ENCODE measurements at places on chromosomes 11 and 22.
A peak's percentile ranks its signal among the peaks of the same experiment; 100 is the strongest.

DNA sequence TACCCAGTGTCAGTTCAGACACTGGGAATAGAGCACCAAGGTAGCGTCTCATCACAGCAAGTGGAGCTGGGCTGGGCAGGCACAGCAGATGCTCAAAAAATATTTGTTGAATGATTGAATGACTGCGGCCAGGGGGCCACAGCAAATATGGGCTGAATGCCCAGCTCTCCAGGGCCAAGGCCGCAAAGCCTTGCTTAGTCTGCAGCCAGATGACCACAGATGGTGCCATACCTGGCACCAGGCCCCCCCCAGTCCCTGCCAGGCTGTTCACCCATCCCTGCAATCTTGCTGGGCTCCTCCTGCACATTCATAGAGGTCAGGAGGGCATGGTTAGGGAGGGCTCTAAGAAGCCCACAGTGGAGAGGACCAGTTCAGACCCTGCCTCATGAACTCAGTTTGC lies 32.9 kb downstream of the ZC3H7B start:
- no peak for DNase-seq

DNA sequence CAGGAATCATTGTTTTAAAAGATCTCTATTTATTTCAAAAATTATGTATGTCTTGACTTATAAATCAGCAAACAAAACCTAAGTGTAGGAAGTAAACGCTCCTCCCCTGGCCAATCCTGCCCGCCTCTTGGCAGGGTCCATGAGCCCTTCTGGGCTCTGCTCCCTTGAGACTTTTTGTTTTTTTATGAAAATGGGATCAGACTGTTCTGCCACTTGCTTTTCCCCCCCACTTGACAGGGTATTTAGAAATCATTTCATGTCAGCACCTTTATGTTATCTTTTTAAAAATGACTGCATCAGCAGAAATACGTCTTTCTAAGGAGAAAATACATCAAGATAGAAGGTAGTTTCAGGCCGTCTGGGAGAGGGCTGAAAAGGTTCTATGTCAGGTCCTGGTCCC lies 35.6 kb downstream of the FBLN1 start:
- DNase-seq = no peak

GRCh38 chr11:16727806-16728205 lies 10.6 kb upstream of the C11orf58 start:
- DNase-seq = no peak

GRCh38 chr11:43638717-43639116 lies 41.8 kb upstream of the HSD17B12 start:
- no peak for DNase-seq

- DNase-seq = peak; percentile 8
These were observed 851.1 kb upstream of the RAG2 start for GRCh38 chr11:37449146-37449545.

DNA sequence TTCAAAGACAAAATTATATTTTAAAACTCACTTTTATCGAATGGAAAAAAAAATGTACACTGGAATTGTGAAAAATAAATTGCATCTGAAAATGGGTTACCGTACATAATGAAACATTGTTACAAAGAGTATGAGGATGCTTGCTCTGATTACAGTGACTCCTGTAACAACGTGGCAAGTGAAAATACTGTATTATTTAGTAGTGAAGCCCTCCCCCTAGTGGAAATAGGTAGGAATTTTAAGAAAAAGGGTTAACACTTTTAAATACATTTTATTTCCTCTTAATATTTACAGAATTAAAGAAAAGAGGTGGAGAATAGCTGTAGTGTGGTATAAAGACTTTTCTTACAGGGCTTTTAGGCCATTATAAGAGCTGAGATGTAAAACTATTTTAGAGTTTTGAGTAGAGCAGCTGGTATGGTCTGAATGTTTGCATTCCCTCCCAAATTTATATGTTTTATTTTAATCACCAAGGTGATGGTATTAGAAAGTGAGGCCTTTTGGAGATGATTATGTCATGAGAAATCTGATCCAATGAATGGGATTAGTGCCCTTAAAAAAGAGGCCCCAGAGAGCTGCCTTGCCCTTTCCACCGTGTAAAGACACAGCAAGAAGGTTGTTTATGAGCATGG lies 25.2 kb downstream of the FAM76B start:
- DNase-seq = peak; percentile 20

DNA sequence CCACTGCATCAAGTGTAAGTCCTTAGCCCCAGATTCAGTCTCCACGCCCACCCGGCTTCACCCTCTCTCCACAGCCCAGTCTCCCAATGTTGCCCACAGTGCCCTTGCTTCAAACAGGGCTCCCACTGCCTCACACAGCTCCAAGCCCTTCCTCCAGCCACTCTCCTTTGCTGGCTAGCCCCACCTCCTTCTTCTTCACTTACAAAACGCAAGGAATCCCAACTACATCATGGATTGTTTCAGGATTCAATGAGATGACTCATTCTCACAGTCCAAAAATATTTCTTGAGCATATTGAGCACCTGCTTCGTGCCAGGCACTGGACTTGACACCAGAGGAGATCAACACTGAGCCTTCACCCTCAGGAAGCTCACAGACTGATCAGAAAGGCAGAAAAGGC lies 533.5 kb downstream of the BUD13 start:
- DNase-seq = no peak

DNA sequence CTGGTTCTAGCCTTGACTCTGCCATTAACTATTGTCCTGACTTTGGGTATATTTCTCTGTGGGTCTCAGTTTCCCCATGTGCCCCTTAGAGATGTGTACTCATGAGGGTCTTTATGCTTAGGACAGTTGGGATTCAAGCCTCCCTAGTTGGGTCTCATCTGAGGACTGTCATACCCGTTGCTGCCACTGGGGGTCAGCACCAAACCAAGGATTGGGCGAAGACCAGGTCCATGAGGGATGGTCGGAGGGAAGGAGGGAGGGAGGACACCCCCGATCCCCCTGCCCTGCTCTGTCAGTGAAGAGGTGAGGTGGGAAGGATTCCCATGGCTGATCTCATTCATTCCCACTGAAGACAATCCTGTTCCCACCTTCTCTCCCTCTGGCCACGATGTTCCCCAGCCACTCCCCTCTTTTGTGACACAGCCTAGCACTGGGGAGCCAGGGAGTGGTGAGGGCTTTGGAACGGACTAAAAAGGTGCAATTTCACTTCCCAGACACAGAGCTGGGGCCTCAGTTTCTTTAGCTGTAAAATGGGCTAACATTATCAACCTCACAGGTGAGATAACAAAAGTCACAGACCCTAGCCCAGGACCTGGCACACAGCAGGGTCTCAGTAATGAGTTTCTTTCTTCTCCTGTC lies 12.4 kb upstream of the KLHL35 start:
- DNase-seq = no peak

DNA sequence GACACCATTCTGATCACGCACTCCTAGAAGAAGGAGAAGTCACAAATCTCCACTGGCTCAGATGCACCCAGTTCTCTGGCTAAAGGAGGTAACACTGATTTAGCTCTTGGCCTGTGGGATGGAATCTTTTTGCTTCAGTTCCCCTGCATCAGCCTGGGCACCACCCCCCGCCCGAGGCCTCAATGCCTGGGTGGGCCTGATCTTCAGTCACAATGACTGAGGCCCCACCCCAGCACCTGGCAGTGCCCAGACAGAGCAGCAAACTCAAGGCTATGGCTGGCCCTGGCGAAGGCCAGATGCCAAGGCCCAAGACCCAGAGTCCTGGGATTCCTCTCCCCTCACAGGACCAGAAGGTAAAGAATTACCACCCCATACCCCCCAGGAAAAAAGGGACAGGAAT lies 5.0 kb downstream of the CYB561A3 start:
- DNase-seq = no peak

DNA sequence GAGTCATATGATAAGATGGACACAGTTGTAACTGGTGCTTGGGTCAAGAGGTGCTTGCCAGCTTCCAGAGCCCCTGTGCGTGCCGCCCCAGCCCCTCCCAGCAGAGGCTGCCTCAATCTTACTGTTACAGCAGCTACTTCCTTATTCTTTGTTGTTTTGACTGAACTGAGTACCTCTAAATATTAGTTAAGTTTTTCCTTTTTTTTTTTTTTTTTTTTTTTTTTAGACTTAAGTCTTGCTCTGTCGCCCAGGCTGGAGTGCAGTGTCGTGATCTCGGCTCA lies 8.8 kb downstream of the ZBED4 start:
- DNase-seq = no peak

- no peak for DNase-seq
These were observed 2.9 kb upstream of the RFPL1 start for GRCh38 chr22:29435236-29436136.

DNA sequence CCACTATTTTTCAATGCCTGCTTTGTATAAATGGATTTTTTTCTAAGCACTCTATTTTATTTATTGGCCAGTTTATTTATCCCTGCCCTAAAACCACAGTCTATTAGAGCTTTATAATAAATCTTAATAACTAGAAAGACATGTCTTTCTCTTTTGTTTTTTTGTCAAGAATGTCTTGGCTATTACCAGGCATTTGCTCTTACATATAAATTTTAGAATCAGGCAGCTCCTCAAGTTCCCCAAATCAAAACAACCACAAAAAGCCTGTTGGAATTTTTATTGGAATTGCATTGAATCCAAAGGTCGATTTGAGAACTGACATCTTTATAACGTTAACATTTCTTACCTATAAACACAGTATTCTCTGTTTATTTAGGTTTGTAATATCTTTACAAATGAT lies 85.8 kb upstream of the SC5D start:
- no peak for DNase-seq

DNA sequence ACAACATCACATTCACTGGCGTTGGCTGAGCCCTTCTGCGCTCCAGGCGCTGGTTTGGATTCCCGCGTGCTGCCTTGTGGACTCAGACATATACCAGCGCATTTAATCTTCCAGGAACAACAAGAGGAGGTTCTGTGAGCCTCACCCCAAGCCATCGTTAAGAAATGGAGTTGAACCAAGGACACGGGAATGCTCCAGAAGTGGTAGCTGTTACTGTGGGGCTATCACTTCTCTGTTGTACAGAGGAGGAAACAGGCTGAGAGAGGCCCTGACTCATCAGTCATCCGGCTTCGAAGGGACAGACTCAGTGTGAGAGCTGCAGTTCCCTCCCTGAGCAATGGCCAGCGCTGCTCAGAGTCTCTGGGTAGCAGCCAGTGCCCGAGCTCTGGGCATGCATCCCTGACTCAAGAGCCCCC lies 291.3 kb downstream of the TBC1D22A start:
- DNase-seq = peak; percentile 18

All from retinal pigment epithelial cell (primary cell).